ENCODE measurements at places on chromosomes 1 and 21.

DNA sequence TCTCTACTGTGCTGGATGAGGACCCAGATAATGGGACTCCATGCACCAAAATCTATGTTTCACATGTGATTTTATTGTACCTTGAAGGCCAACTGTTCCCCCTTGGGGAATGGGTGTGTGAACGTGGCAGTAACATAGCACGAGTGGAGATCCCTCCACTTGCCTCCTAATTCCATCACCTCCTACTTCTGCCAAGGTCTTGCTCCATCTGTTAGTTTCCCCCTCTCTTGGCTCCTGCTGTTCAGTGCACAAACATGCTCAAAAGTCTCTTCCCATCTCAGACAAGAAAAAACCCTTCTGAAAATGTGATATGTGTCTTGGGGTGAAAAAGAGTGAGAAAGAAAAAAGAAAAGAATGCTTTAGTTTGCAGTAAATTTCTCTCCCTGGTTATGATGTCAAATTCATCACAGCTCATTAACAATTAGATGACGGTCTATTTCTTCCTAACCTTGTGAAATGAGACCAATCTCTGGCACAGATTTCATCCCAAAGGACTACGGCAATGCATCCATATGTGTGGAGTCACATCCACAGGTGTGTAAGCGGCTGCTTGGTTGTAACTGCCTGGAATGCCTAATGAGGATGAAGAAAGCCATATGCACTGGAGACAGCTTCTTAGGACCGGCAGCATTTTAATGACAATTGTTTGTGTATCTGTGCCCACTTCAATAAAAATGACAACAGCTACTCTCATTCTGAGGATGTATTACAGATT is 79.3 kb upstream of the DIRAS3 start:
- DNase-seq: no peak

- no peak for DNase-seq
Observed at GRCh38 chr1:230087717-230088105, 20.7 kb downstream of the GALNT2 start.

- DNase-seq: peak; percentile 25
Observed at GRCh38 chr1:111334169-111334568, 43.5 kb downstream of the CHIA start.

GRCh38 chr1:37776946-37777516 is 12.1 kb upstream of the EPHA10 start:
- no peak for DNase-seq

- no peak for DNase-seq
Observed at GRCh38 chr1:32112806-32113375, 5.0 kb downstream of the KPNA6 start.

GRCh38 chr1:153533689-153534201 is 2.0 kb downstream of the S100A6 start:
- DNase-seq: no peak

GRCh38 chr1:25113086-25113485 is 119.2 kb downstream of the SYF2 start:
- no peak for DNase-seq

- no peak for DNase-seq
Observed at GRCh38 chr1:171185091-171185490, at the start of gene FMO2. FMO2 (plus strand) TSS chr1:171185300; CDS start chr1:171185714, 414 bp downstream.

GRCh38 chr1:113434081-113434873 is 44.0 kb downstream of the MAGI3 start:
- DNase-seq: peak; percentile 46

DNA sequence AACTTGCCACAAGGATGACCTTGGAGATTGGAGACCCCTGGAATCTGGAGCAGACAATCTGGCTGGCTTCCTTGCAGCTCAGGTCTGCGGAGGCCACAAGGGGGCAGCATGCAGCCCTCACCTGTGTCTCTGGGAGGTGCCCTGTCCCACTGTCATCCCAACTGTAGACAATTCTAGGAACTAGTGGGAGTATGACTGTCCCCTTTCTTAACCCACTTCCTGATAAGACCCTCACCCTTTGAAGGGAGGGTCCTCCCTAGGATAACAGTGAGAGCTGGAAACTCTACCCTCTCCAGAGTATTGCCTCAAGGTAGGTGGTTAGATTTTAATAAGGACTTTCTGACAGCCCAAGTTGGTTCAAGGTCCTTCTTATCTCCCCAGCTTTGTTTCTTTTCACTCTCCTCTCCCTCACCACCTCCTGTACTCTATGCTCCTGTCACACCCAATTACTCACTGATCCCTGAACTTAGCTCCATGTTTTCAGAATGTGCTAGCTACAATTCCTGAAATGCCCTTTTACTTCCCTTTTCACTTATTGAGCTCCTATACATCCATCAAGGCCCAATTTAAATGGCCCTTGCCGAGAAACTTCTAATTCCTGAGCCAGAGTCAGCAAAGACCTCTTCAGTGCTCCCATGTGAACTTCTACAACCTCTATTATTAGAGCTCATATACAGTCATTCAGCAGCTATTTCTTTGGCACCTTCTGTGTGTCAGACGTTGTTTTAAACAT is 9.2 kb upstream of the KCNQ4 start:
- peak; percentile 56 for DNase-seq

DNA sequence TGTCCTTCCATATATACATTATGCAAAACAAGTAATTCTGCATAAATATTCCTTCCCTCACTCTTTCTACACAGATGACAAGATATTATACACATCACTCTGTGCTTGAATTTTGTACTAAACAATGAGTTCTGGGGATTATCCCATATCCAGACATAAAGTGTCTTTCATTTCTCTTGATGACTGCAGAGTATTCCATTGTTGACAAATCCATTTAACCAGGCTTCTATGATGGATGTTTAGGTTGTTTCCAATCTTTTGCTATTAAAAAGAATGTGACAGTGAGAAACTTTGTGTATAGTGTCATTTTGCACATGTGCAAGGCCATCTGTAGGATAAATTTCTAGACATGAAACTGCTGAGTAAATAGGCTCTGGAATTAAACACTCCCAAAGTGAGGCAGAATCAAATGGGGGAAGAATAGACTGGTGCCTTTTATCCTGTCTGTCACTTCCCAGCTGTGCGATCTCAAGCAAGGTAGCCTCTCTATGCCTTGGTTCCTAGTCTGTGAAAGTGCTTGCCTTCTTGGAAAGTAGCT is 29.9 kb upstream of the ATP2B4 start:
- DNase-seq: no peak

DNA sequence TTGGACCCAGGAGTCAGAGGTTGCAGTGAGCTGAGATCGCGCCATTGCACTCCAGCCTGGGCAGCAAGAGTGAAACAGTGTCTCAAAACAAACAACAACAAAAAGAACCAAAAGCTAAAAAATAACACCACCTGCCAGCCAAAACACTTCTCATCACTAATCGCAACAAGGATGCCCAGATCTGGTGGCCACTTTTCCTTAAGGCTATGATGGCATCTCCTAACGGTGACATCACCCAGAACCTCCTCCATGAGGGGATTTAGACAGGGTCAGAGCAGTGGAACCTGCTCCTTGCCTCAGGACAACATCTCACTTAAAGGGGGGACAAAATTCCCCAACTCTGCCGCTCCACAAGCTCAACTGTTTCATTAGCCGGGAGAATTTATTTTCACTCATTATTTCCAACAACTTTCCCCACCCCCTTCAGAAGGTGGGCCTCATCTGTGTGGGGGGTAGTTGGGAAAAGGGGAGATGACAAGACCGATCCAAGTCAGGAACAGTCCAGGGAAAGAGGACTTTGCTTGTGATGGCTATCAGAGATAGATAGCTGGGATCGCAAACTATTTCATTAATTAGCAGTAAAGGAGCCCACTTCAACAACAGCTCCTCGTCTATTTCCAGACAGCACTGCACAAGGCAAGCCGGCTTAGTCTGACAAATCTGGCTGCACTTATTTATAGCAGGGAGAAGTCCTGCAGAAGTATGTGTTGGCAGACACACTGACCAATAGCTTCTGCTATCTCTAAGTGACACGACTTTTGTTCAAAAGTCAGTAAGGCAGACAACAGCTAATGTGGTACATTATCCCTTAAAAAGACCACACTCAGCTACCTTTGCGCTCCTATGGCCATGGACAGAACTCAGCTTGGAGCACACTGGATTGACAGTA is 2.6 kb downstream of the PABPC4 start:
- DNase-seq: no peak

- DNase-seq: no peak
Observed at GRCh38 chr1:226987179-226987536, 47.1 kb downstream of the COQ8A start.

DNA sequence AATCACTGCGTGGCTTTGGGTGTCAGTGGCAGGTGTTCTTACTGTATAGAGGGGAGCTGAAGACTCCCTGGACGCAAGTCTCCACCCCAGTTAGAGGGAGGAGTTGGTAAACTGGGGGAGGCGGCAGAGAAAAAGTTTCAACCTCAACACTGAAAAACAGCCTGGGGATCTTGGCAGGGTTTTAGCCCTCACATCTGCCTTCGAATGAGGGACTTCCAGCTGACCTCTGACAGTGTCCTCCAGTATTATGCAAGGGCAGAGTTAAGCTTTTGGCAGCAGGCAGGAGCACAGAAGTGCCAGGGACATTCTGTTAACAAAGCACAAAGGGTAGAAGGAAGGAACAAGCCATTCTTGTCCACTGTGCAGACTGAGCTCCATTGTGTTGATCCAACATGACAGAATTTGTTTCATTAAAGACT is 41.2 kb upstream of the RAB4A start:
- DNase-seq: peak; percentile 62

DNA sequence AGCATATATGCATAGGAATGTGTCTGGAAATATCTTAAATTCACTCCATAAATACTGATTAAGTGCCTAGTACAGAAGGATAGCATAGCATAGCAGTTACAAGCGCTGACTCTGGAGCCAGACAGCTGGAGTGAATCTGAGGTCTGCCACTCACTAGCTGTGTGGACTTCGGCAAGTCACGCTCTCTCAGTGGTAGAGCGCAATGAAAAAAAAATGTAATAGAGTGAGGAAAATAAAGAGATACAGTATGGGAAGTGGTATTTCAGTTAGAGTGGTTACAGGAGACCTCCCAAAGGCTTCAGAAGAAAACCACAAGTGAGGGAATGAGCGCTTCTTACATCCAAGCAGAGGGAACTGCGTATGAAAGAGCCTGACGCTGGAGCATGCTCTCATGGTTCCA is 338.9 kb upstream of the PRMT6 start:
- DNase-seq: no peak

DNA sequence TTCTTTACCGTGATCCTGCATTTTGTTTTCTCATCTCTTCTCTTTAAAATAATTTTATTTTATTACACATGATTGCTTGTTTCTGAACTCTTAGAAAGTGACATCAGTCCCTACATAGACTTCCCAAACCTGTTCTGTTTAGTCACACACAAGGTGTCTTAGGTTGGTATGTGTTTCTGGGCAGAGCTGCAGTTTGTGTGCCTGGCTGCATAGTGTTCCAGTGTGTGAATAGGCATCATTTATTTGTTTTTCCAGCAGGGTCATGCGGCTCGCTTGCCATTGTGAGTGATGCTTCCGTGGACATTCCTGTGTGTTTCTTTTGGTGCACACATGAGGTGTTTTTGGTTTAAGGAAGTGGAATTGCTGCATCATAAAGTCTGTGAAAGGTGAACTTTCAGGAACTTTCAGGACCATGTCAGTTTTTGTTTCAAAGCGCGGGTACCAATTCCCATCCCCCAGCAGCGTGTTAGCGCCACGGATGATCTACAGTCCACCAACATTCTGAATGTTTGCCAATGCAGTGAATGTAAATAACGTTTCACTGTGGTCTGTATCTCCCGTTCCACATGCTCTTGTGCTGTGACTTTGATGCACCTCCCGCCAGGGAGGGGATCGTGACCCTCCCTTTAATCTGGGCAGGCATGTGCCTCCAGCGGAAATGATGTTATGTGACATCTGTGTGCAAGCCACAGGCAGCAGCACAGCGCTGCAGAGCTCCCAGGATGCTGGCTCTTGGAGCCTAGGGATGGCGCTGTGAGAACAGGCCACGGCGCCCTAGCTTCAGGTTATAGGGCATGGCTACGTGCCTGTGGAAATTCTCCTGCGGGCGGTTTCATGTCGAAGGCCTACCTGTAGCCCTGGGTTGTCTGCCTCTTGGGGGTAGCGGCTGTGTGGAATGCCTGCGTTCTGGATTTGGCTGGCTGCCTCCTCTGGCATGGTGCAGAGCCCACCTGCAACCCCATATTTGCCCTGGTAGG is 144.6 kb upstream of the COL6A1 start:
- no peak for DNase-seq

- no peak for DNase-seq
Observed at GRCh38 chr21:35783721-35784120, 276.6 kb downstream of the SETD4 start.

DNA sequence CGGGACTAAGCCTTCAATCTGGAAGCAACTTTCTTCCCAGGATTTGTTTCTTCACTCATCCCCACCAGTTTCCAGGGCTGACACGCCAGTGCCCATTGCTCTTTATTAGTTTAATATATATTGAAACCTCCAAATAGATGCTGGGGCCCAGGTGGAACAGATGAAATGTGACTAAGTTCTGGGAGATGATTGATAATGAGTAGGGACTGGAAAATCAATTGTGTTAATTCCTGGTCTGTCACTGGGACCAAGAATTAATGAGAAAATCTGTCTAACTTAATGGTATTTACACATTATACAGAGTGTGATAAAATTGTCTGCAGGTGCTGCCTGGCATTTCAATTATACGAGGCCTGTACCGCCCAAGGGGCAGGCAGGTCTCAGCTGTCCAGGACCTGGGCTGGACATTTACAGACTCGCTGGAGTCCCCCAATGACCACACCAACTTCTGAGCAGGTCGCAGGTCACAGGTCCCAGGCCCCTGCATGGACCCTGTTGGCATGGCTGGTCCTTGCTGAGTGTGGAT is 35.8 kb downstream of the UBIAD1 start:
- DNase-seq: no peak

GRCh38 chr1:191592039-191592438 is 566.2 kb upstream of the RGS18 start:
- no peak for DNase-seq

DNA sequence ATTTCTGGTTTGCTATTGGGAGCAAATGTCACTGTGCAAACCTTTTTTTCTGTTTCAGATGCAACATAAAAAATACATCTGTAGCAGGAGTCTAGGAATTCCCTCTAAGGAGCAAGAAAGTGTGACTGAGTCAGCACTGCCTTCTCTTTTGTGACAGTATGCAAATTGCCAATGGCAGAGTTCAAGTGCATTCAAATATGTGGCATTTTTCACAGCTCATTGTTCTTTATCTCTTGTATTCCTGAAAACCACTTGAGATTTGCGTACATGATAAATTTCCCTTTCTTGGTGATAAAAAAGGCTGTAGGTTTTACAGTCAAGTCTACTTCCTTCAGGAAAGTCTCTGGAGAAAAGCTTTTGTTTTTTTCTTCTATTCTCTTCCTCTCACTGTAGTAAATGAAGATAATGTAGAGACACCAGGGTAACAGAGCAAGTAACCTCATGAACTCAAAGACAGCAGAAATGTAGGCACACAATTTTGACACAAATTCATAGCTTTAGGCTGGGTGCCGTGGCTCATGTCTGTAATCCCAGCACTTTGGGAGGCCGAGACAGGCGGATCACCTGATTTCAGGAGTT is 129.7 kb upstream of the L1TD1 start:
- DNase-seq: no peak

- DNase-seq: no peak
Observed at GRCh38 chr1:170929835-170930554, 5.3 kb upstream of the MROH9 start.

DNA sequence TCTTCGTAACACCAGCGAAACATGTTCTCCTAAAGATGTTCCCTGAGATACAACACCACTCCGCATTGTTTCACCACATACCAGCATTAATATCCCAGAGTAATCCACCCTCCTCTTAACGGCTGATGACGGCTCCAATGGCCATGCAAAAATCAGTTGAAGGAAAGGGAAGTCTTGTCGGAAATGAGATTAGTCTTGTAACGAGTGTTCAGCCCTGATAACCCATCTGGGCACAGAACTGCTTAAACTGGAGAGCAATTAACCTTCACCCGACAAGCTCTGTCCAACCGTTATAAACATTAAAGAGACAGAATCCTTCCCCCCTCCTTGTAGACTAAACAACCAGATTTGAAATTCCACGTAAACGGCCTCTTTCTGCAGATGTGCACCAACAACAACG is 21.9 kb downstream of the ERG start:
- no peak for DNase-seq
